ENCODE measurements at places on chromosomes 3 and 15. TPM values are rescaled to one million over a fixed set of nuclear protein-coding genes. Genes with fewer than 3 reads are reported as not detected.

The BHLHE40 gene
- total RNA-seq = 288 TPM

The KBTBD13 gene
- total RNA-seq = 0.27 TPM

The ARPP19 gene
- total RNA-seq = 191 TPM

DNA sequence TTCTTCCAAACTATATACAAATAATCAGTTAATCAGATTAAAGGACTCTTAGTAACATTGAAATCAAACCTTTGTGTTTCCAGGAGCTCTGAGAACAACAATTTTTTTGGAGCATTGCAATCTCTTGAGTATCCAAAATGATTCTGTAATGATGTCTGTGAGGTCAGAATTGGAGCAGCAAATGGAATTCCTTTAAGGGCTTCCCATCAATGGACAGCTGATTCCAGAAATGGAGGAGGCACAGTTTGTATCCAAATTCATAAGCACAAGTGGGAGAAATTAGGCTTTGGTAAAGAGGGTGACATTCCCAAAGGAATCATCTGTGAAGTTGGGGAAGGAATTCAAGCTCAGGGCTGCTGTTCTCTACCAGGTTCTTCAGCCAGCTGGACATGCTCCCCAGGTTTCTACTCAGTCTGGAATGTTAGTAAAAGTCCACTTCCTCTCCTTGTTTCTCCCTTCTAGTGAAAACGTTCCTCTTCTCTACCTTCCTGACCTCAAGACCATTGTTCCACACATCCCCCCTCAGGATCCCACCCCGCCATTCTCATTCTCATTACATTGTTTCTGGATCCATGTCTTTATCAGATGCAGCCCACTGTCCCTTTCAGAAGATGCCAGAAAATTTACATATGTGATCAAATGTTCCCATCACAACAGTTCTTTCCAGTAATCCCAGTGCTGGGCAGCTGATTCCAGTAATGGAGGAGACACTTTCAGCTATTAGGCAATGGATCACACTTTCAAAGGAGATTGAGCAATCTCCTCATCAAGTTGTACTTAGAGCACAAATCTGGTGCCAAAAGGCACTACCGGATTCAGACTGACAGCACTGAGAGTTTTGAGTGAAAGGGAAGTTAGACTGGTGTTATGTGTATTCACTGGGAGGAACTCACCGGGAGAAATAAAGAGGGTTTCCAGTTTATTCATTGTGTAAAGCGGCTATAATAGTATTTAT, 391.3 kb upstream of the TPRG1 start:
- DNase-seq = no peak

DNA sequence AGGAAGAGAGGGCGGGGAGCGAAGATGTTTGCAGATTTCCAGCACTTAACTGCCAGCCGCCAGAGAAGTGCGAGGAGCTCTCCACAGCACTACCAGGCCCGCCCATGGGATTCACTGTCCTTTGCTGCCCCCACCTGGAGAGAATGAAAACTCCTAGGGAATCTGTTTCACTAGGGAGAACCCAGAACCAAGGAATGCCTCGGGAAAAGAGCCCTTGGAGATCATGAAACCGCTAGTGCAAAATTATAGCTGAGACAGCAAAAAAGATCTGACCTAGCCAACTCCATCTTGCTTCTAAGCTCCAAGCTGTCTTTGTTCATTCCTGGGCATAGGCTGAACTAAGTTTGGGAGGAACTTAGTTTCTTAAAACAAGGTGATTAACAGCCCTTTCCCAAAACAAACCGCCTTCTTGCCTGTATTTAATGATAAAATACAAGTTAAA, 82.6 kb upstream of the GCNT3 start:
- peak; percentile 85 for DNase-seq

DNA sequence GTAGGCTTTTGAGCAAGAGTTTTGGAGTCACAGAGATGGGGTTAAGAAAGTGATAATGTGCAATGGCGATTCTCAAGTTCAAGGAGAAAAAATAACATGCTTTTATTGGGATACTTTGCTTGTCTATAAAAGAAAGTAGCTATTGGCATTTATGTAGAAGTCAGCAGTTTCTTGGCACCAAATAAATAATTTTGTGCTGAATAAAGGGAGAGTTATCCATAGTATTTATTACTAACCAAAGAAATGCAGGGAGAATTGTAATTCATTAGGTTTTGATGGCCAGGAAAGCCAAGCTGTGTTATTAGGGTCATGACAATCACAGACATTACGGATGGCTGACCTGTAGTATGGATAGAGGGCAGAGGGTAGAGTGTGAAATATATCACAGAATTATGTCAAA, 33.1 kb downstream of the BTD start:
- no peak for DNase-seq

DNA sequence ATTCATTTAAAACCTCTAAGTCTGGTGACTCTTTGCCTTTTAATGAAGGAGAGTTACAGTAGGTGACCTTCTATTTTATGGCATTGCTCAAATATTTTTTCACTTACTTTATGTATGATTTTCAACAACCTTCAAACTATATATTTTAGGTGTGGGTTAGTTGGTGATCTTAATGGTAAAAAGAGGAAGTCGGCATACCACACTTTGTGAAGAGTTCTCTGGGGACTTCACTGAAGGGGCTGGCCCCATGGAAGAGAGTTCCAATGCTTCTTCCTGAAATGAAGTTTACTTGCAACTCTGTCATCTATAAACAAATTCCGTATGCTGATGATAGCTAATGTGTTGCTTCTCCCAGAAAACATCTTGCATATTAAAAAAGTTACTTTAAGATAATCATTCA, 647.0 kb upstream of the SGO1 start:
- DNase-seq = no peak

GRCh38 chr3:12489832-12490231, 5.6 kb downstream of the TSEN2 start:
- DNase-seq = no peak
